ENCODE measurements at places on chromosomes 4 and X.

DNA sequence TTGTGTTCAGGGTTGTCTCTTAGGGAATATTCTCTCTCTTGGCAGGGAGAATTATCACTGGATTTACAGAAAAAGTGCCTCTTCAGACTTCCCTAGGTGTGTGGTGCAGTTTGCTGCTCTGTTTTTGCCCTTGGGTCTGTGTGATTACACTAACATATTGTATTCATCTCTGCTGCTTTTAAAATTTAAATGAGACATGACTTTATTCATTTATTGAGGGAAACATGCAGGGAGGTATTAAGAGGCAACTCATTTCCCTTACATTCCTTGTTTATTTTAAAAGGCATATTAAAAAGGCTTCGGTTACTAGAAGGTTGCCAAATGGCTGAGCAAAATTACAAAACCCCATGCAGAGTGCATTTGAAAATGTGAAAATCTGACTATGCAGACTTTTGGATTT lies 135.1 kb upstream of the GEMIN8 start:
- DNase-seq: no peak

DNA sequence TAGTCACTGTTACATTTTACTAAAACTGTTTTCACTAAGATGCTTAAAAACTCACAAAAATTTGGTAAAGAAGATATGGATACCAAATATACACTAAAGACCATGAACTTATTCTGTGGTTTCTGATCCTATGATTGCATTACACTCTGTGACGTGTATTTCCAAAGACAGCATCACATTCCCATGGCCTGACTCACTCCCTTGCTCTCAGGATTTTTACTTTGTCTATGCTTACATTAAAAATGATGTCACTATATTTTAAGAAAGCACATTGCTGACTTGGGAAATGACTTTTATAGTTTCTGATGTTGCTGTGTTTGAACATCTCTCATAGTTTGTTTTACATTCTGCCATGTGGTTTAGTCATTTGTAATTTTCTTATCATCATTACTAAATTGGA lies 327.9 kb upstream of the MAGEB18 start:
- DNase-seq: no peak

DNA sequence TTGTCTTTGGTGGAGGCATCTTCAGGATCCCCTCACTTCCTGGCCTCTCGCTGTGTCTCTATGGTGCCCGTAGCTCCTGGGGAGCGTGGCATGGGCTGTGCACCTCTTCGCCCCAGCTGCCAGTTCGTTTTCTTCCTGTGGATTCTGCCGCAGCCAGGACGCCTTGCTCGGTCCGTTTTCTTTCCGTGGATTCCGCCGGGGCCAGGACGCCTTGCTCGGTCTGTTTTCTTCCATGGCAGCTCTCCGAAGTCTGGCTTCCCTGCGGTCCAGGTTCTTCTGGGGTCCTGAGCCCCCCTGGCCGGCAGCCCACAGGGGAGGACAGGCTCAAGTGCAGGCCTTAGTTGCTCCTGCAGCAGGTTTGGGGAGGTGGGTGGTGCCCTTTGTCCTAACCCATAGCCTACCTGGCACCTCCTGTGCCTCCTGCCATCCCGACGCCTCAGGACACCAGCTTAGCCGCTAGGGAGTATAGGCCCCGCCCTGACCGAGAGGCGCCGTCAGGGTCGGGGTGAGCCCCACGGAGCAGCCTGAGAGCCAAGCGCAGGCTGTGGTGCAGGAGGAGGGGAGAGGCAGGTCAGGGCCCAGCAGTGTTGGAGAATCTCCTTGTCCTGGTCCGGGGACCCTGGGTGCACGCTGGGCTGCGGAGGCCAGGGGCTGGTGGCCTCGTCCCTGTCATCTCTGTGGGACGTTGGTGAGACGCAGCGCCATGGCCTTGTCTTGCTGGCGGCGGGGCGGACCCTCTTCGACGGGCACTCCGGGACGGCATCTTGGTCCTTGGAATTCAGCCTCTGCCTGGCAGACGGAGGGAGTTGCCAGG lies 27.1 kb downstream of the UVSSA start:
- DNase-seq: no peak

DNA sequence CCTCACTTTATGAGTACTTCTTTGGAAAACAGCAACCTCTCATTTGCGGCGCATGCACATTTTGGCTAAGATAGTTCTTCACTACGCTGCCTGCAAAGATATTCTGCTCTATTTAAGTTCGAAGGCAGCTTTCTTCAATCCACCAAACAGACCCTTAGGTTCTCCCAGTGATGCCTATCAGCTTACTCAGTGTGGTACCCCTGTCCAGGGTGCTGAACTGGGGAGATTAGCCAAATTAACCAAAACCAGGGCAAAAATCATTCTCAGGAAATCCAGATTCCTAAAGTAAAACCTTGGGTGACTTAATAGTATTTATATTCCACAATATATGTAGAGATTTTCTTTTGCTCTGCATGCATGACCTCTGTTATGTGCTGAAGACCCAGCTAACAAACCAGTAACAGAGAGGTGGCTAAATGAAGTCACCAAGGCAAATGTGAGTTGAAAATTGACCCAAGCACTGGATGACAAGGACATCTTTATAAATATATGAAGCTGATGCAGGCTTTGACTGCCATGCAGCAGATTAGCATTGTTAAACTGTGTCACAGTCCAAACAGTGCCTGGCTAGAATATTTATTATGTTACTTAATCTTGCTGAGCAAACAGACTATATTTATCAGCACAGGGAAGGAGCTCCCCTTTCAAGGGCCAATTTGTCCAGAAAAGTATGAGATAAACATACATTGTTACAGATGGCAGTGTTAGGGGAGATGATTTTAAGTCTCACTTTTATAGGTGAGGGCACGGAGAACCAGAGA lies 418.2 kb downstream of the STIM2 start:
- peak; percentile 61 for DNase-seq

DNA sequence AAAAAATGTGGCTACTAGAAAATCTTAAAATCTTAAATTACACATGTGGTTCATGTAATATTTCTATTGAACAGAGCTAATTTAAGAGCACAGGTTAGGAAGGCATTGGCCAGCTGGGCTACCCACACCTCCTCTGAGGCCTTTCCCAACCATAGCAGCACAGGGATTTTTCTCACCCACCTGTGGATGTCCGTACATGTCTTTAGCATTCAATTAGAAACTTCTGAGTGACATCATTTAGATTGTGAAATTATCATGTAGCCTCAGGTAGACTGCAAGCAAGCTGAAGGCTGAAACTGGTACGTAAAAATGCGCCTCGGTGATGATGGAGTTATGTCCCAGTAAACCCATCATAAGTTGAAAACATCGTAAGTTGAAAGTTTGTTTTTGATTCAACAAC lies 31.2 kb downstream of the SCARB2 start:
- DNase-seq: no peak

DNA sequence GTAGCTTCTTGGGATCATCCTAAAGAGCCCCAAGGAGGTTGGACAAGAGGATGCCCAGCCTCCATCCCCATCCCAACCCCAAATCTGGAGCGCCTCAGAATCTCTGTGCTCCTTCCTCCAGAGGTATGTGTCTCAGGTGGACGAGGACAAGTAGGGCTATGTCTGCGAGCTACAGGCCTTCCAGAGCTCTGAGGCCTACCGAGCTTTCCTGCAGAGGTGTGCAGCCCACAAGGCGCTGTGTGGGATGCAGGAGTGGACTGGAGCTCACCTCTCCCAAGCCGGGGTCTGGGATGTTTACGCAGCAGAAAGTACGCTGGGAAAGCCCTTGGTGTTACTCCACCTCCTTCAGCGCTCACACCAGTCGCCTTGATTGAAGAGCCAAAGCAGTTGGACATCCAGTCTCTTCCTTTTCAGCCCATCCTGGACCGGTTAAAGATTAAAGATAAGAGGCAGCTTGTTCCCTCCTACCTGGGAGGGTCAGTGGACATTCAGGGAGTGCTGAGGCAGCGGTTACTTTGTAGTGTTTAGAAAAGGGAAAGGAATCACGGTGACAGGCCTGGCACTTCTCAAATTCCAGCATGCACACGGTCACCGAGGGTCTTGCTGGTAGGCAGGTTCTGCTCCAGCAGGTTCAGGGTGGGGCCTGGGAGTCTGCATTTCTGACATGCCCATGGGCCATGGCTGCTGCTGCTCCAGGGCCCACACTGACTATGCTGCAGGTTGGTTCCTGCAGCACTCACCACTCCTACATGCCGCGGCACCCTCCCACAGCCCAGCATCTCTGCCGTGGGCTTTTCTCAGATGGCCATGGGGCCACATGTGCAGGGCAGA lies 29.5 kb upstream of the JAKMIP1 start:
- DNase-seq: no peak

- DNase-seq: no peak
Measured at GRCh38 chr4:142150483-142150882, 514.1 kb downstream of the IL15 start.

- no peak for DNase-seq
Measured at GRCh38 chrX:46330513-46330912, 214.7 kb downstream of the ZNF674 start.

GRCh38 chr4:28523681-28524190 lies 1663.1 kb downstream of the STIM2 start:
- no peak for DNase-seq

DNA sequence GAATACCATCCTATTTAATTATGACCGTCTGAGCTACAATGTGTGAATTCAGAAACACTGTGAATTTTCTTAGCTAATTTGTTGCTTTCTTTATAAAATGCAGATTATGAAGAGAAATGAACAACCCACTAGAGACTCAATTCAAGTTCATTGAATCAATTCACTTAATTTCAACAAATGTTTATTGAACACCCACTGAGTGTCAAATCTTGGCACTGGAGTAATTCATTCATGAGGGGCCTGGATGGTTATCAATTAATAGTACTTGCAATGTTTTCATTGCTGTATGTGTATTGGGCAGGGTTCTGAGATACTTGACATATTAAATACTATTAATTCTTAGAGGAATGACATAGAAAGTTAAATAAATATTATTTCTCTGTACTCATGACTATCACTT lies 789.4 kb downstream of the STPG2 start:
- DNase-seq: no peak
